NCI-H446 treated with DMSO at 0.1 percent for 48 hours (cell line): ENCODE measurements at places on chromosomes 1 and 21.

DNA sequence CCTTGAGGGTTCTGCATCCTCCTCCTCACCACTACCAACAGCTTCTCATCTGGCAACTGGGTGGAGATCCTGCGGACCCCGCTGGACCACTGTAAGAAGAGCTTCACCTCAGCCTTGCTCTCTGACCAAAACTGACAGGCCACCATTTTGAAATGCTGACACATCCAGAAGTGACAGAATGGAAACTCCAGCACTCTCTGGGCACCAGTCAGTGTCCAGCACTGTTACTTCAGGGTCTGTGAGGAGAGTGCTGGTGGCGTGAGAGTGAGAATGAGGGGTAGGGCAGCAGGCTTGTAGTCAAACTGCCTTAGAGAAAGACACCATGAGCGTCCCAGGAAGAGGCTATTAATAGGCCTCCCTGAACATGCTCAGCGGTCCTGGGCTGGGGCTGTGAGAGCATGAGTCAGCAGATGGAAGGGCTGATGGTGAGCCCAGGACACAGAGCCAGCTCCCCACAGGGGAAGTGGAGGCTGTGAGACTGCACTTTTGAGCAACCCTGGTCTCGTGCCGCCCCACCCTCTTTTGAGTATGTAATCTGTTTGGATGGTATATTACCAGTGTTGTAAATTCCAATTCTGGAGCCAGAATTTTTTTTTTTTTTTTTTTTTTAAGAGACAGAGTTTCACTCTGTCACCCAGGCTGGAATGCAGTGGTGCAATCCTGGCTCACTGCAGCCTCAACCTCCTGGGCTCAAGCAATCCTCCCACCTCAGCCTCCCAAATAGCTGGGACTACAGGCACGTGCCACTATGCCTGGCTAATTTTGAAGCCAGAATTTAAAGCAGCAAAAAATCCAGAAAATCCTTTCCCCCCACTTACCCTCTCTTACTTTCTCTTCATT, 34.4 kb upstream of the SLC30A1 start:
- no peak for DNase-seq

- no peak for DNase-seq
Observed at GRCh38 chr1:200885623-200886402, 8.9 kb upstream of the INAVA start.

- DNase-seq, result no peak
Observed at GRCh38 chr1:63051356-63051755, 267.4 kb downstream of the ATG4C start.

DNA sequence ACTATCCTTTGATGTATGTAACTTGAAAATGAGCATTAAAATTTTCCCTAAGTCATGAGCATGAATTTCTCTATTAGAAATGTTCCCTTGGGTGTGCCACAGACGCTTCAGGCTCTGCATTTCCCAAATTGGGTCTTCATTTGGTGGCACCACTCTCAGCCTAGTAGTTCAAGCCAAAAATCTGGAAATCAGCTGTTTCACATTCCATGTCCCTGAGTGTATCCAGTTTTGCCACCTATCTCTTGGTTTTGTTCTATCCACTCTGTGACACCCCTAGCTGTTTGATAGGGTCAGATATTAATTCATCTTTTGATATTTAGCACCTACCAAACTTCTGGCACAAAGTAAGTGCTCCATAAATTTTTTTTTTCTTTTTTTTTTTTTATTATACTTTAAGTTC, 89.5 kb upstream of the DPH5 start:
- DNase-seq, result no peak

GRCh38 chr1:172540635-172541034, 7.7 kb downstream of the SUCO start:
- DNase-seq, result no peak

- no peak for DNase-seq
Observed at GRCh38 chr1:19033926-19034680, 77.6 kb upstream of the IFFO2 start.
